ENCODE measurements at places on chromosomes 4 and X.

DNA sequence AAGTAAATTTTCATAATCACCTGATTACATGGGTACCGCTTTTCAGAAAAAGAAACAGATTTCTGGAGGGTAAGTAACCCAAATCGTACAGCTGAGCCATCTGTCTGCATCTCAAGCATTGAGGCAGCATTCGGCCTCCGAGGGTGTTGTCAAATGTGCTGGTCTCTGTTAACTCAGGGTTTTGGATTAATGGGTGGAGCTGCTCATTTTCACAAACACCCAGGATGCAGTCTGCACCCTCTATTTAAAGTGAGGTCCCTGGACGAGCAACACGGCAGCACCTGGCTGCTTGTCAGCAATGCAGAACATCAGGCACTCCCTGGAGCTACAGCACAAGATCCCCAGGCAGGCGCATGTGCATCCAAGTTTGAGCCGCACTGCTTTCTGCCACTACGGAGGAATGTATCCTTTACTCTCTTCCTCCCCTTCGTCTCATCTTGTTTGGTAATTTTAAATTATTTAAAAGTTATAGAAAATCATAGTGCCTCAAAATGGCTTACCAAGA lies 24.7 kb upstream of the NAP1L5 start:
- no peak for DNase-seq

DNA sequence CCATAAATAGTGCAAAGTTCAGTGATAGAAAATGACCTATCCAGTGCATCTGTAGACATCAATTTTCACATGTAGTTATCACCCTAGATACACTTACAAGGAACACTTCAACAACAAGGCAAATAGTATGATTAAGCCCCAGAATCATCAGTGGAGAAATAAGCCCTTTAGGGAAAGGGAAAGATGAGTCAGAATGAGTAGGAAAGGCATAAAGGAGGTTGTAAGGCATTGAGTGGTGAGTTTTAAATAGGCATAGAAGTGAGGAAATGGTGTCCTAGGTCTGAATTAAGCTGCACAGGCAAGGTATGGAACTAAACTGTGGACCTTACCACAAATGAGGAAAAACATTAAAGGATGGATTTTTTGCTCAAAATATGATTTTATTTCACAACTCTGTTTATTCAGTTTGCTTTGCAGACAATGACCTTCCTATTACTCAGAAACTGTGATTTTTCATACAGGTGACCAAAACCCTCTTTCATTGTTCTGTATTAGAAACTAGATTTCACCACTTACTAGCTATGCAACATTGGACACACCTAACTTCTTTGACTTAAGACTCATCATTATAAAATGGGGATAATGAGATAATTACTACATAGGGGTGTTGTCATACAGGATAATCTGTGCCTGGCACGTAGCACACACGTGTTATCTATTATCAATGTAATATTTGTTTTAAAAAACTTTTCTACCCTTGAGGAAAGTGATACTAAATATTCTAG lies 57.0 kb upstream of the MAP9 start:
- no peak for DNase-seq

DNA sequence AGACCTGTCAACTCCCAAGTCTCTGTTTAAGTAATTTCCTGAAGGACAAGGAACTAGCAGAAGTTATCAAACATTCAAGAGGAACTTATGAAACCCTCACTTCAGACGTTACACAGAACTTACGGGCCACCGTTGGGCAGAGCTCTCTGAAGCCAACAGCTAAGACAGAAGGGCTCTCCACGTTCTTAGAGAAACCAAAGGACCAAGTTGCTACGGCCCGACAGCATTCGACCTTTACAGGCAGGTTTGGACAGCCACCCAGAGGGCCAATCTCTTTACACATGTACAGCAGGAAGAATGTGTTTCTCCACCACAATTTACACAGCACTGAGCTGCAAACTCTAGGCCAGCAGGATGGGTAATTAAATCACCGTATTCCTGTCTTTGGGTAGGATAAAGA lies 705.1 kb upstream of the GRID2 start:
- DNase-seq = no peak

- no peak for DNase-seq
Measured at GRCh38 chr4:81648576-81649275, 177.0 kb upstream of the RASGEF1B start.

GRCh38 chrX:47637546-47638195 lies 7.9 kb upstream of the CFP start:
- DNase-seq = peak; percentile 33

GRCh38 chrX:24553011-24553410 lies 87.9 kb downstream of the PDK3 start:
- DNase-seq = no peak

GRCh38 chr4:159055833-159056232 lies 47.0 kb upstream of the RAPGEF2 start:
- no peak for DNase-seq

All from cerebellar nuclear complex (tissue), 1 donor.